ENCODE measurements at places on chromosomes 3 and 15.

GRCh38 chr15:62779036-62779770 is 263.3 kb upstream of the TPM1 start:
- DNase-seq, result no peak

- no peak for DNase-seq
These were observed 28.4 kb downstream of the IRAK2 start for GRCh38 chr3:10192953-10193691.

GRCh38 chr3:16239086-16239770 is 25.5 kb downstream of the DPH3 start:
- no peak for DNase-seq

- DNase-seq, result no peak
These were observed 178.5 kb upstream of the ZBTB20 start for GRCh38 chr3:115325539-115325938.

- DNase-seq, result no peak
These were observed 42.7 kb downstream of the METTL6 start for GRCh38 chr3:15384510-15385237.

- DNase-seq, result peak; percentile 84
These were observed at the start of gene DHX36 for GRCh38 chr3:154323891-154324738. Gene DHX36, minus strand, starts transcription at chr3:154324487. Its CDS starts 71 bp downstream, at chr3:154324416.
